ENCODE measurements at places on chromosomes 7 and 10.

DNA sequence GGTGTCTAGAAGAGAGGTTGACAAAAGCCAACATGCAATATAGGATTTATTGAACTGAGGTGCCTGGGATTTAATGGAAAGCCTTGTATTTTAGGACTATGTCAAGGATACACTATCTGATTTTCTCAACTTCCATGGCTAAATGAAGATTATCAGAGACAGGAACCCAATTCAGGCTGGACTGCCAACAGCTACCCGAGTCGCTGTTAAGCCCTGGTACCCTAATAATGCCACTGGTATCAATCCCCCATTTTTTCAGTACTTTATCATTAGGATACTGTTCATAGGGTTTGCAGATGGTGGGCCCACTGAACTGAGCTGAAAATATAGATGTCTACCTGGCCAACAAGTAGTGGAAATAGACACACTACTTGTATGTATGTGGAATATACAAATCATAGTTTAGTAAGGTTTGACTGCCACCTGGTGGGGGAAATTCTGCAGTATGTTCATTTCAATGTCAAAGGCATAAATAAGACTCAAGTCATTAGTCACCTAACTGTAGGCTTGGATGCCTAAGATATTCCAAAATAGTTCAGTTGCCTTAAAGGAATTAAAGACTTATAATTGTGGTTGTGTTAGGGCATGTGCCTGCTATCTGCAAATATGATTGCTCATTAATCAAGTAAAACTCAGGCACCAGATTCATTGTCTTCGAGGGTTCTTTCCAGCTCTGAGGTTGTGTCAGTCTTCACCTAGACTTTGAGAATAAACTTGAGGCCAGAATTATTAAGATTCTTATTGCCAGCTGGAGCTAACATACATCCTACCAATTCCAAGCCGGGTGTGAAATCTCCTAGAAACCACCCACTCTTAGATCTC, 34.1 kb upstream of the NOBOX start:
- no peaks in the 10 kb centered on the region for H3K36me3 ChIP-seq
- no peaks in the 10 kb centered on the region for H3K4me1 ChIP-seq
- H3K4me3 ChIP-seq: no peak overlapping the region
- H3K27me3 ChIP-seq: no peaks in the 10 kb centered on the region
- no peak overlapping the region for H3K27ac ChIP-seq
- no peak for DNase-seq

DNA sequence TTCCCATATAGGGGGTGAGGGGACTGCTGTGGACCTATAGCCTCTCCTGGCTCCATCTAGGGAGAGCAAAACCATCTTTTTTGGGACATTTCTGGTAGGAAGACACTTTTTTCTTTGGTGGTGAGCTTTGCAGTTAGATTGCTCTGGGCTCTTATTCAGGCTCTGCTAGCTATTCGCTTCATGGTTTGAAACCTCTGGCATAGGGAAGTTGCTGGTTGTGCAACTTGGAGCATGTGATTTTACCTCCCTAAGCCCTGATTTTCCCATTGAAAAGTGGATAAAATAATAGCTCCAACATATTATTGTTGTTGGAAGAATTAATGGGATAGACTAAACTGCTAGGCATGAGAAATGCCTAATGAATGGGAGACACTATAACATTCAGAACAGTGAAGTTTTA, 69.6 kb downstream of the CYP26A1 start:
- DNase-seq: peak; percentile 34
- H3K27me3 ChIP-seq: peaks cover 22% of the 10 kb centered on the region
- H3K4me1 ChIP-seq: peaks cover 31% of the 10 kb centered on the region
- H3K4me3 ChIP-seq: peak overlapping the region; percentile 48
- no peak overlapping the region for H3K27ac ChIP-seq
- no peaks in the 10 kb centered on the region for H3K36me3 ChIP-seq

DNA sequence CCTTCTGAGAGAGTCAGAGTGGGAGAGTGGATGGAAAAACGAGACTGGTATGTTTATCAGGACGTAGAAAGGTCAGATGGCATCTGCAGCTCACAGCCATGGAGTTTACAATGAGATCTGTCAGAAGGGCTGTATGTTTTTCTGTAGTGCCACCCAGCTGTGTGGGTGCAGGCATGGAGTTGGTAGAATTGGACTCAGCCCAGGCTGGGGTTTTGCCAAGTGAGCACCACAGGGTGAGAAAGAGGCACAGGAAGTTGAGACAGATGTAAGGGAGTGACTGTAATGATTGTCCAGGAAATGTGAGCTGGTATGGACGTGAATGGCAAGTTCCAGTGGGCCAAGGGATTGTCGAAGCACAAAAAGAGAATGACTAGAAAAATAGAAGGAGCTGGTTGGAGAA, 9.1 kb upstream of the ZYX start:
- peak overlapping the region; percentile 36 for H3K27ac ChIP-seq
- peak; percentile 82 for DNase-seq
- H3K4me3 ChIP-seq: no peak overlapping the region
- H3K36me3 ChIP-seq: no peaks in the 10 kb centered on the region

GRCh38 chr10:8045726-8046494, 8.6 kb upstream of the GATA3 start:
- no peak for DNase-seq
- H3K27me3 ChIP-seq: peaks cover 91% of the 10 kb centered on the region
- H3K4me1 ChIP-seq: peaks cover 17% of the 10 kb centered on the region
- no peak overlapping the region for H3K27ac ChIP-seq
- no peaks in the 10 kb centered on the region for H3K36me3 ChIP-seq

- H3K4me3 ChIP-seq: no peak overlapping the region
- H3K36me3 ChIP-seq: no peaks in the 10 kb centered on the region
- DNase-seq: no peak
- H3K4me1 ChIP-seq: no peaks in the 10 kb centered on the region
- peaks cover 33% of the 10 kb centered on the region for H3K27me3 ChIP-seq
Observed at GRCh38 chr7:4862156-4862555, 326 bp upstream of the PAPOLB start.
